ENCODE measurements at places on chromosomes 3 and 15.

DNA sequence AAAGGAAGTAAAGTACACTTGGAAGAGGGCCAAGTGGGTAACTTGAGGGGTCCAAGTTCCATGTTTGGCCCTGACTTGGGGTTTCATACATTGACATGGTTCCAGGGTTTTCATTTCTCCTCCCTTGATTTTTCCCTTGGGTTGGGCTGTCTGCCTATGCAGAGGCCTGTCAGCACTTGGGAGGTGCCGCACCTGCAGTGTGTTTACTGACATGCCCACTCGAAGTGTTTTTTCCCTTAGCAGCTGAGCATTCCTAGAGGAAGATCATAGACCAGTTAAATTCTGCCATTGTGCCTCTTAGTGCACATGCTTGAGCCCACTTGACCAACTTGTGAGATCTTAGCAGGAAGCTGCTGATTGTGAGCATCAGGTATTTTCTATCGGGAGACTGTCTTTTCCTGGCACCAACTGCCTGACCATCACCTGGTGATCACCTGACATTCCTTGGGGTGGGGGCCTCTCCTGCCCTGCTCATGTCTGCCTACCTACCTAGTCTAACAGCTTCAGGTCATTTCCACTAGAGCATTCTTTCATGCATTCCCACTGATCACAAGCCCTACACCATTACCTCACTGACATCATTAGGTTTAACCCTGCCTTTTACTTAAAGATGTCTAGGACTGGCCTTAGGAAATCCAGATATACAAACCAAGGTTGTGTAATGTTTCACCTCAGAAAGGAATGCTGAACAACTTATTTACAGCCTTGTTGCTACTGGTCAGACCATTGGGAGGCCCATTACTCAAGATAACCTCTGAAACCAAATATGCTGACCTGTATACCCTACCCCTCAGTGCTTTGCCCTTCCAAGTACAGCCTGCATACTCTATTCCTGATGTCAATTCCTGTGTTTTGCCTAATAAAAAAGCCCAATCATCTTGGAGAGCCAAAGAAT, 68.3 kb downstream of the CD47 start:
- no peak for DNase-seq

GRCh38 chr15:101652786-101653430, 727 bp upstream of the TM2D3 start:
- DNase-seq: no peak

DNA sequence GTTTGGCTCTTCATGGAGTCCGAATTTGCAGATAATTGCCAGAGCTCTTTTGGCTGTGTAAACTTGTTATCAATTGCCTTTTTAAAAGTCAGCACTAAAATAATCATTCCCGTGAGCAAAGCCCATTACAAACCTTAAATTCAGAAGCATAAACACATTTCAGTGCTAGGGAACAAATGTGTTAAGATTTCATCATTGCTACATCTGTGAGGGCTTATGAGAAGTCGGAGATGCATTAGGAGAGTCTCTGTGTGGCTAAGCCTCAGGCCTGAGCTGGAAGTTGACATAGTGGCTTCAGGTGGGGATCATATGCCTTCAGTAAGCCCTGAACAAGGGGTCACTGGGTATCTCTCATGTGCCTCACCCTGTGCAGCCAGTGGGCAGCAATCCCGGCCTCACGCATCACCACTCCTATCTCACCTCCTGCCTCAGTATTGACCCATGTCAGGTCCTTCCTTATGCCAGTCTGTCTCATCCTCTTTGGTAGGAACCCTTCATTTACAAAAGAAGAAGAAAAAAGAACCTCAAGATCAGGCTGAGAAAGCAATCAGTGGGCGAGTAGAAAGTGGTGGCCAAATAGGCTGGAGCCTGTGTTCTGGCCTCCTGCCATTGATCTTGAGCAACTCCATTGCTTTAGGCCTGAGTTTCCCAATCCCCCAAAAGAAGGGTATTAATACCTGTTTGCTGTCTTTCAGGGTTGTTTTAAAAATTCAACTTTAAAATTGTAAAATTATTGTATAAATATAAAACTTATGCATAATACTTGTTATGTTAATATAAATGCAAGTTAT, 233.5 kb downstream of the IL20RB start:
- DNase-seq: no peak

GRCh38 chr3:46930945-46931403, 45.6 kb downstream of the CCDC12 start:
- no peak for DNase-seq

- DNase-seq: no peak
Observed at GRCh38 chr3:30779686-30780287, 114.7 kb downstream of the GADL1 start.

GRCh38 chr3:71094658-71095209, 488.8 kb downstream of the FOXP1 start:
- DNase-seq: no peak

Measured in non-pigmented ciliary epithelial cell (primary cell).